Immature natural killer cell (primary cell): ENCODE measurements at places on chromosomes 4 and X. TPM values are rescaled to one million over a fixed set of nuclear protein-coding genes. Genes with fewer than 3 reads are reported as not detected.

Gene CFAP99
- polyA plus RNA-seq, result not detected

Gene HTATSF1
- polyA plus RNA-seq, result 32.7 TPM

Gene CFI
- not detected for polyA plus RNA-seq

Gene CYSLTR1
- polyA plus RNA-seq, result 26.2 TPM

Gene PAGE3
- polyA plus RNA-seq, result not detected

Gene OPRPN
- polyA plus RNA-seq, result not detected

Gene BOD1L1
- 0.63 TPM for polyA plus RNA-seq

Gene VCX3B
- polyA plus RNA-seq, result not detected

Gene C4orf50
- 0.04 TPM for polyA plus RNA-seq

Gene AFM
- not detected for polyA plus RNA-seq

Gene QRFPR
- polyA plus RNA-seq, result not detected

DNA sequence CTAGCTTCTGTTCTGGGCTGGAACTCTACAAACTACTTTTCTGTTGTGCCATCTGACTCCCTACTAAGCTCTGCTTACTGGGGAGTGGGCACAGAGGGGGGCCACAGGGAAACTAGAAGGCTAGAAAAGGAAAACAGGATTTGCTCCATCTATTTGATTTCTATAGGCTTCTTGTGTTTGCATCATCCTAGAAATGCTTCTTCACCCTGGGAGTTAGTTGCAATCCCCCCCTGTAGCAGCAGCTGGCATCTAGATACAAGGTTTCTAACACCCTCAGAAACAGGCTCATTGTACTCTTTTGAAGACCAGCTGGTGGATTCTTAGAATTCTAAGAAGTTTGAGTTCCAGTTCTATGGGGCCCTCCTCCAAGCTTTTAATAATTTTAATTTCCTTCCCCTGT, 213.4 kb downstream of the TMA16 start:
- DNase-seq, result no peak
- H3K4me1 ChIP-seq, result no peaks in the 10 kb centered on the region
- H3K27me3 ChIP-seq, result no peaks in the 10 kb centered on the region
- H3K36me3 ChIP-seq, result no peaks in the 10 kb centered on the region
- no peak overlapping the region for H3K27ac ChIP-seq
- H3K4me3 ChIP-seq, result no peak overlapping the region

- H3K4me3 ChIP-seq, result no peak overlapping the region
- no peak overlapping the region for H3K27ac ChIP-seq
- no peaks in the 10 kb centered on the region for H3K4me1 ChIP-seq
These were observed 519.8 kb downstream of the TRIML1 start for GRCh38 chr4:188658958-188659522.

DNA sequence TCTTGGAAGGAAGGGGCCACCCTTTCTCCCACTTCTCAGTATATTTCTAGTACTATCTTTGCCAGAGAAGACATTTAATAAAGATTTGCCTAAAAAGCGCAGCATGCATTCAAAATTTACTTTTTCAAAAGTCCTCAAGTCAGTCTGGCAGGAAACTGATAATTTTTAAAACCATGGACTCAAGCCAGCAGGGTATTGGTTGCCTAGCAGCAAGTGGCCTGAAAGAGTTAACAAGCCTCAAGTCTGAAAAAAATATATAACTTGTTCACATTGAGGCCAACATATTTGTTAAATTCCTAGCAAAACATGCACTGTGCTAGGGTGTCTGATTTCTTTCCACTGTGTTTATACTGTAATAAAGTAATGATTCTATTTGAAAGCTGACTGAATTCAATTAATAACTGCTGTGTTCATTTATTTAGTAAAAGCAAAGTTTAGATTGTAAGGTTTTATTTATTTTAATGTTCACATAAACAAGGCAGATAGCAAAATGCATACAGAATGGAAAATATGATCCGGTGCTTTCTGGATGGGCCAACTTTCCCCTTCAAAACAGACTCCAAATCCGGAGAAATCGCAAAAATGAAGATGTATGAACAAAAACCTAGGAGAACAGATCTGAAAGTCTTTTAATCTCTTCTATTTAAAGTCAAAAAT, 218.5 kb upstream of the FGF13 start:
- no peaks in the 10 kb centered on the region for H3K27me3 ChIP-seq
- no peak overlapping the region for H3K4me3 ChIP-seq
- no peaks in the 10 kb centered on the region for H3K36me3 ChIP-seq

DNA sequence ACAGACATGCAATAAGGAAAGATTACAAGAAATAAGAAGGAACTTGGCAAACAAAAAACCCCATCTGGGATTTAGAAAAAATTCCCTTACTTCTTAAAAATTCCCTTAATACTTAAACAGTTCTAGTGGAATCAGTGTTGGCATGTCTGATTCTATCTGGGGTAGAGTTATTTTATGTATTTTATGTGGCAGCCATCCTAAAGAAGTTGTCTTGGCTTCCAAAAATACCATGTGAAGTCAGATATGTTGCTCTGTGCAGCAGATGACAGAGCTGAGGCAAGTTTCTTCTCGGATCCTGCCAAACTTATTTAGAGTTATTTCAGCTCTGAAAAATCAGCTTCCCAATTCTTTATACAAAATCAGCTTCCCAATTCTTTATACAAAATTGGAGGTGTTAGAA, 14.7 kb downstream of the YY2 start:
- DNase-seq, result no peak
- no peaks in the 10 kb centered on the region for H3K27me3 ChIP-seq
- H3K4me1 ChIP-seq, result no peaks in the 10 kb centered on the region
- no peak overlapping the region for H3K4me3 ChIP-seq
- no peaks in the 10 kb centered on the region for H3K36me3 ChIP-seq

DNA sequence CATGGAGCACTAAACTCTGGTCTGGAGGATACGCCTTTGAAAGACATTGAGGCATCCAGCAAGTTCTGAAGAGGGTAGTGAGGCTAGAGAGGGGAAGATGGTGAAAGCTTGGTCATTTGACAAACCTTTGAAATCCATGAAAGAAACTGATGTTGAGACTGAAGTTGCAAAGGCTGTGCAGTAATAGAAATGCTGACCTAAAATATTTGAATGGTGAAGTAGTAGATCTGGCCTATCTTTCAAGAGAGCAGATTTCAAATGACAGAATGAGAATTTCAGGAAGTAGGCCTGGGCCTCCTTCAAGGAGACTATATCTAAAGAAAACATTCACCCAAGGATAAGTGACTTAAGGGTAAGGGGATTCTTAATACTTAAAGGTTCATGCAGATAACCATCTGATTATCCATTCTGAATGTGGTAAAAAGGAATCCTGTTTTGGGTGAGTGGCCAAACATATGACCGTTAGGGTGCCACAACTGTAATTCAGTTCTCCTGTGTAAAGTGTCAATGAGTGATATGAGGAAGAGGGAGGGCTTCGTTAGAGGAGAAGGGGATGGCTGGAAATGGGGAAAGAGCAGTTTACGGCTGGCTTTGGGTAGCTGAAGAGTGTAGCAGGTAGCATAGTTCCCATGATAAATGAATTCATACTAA, 62.2 kb downstream of the AMELX start:
- H3K4me3 ChIP-seq, result no peak overlapping the region
- no peaks in the 10 kb centered on the region for H3K36me3 ChIP-seq
- H3K27me3 ChIP-seq, result no peaks in the 10 kb centered on the region
- peaks cover 2% of the 10 kb centered on the region for H3K4me1 ChIP-seq
- H3K27ac ChIP-seq, result no peak overlapping the region

GRCh38 chr4:180993244-180993836, 1249.9 kb upstream of the TENM3 start:
- no peaks in the 10 kb centered on the region for H3K36me3 ChIP-seq
- no peak for DNase-seq
- H3K27ac ChIP-seq, result no peak overlapping the region
- H3K27me3 ChIP-seq, result no peaks in the 10 kb centered on the region
- no peaks in the 10 kb centered on the region for H3K4me1 ChIP-seq

- no peaks in the 10 kb centered on the region for H3K27me3 ChIP-seq
- no peaks in the 10 kb centered on the region for H3K36me3 ChIP-seq
- H3K4me1 ChIP-seq, result no peaks in the 10 kb centered on the region
- DNase-seq, result no peak
- no peak overlapping the region for H3K27ac ChIP-seq
These were observed 170.5 kb downstream of the NAA11 start for GRCh38 chr4:79155336-79155735.

DNA sequence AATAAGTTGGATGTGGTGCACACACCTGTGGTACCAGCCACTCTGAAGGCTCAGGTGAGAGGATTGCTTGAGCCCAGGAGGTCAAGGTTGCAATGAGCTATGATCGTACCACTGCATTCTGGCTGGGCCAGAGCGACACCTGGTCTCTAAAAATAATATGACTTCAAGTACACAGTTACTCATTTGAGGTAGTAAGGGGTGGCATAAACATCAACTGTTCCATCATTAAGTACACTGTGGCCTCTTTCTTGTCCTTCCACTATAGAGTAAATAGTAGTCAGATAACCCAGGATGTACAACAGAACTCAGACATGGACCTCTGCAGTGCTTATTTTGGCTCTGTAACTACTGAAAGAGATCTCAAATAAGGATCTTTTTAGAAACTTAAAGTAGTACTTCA, 10.6 kb downstream of the FAM9B start:
- no peaks in the 10 kb centered on the region for H3K4me1 ChIP-seq
- no peaks in the 10 kb centered on the region for H3K36me3 ChIP-seq
- H3K27me3 ChIP-seq, result no peaks in the 10 kb centered on the region
- DNase-seq, result no peak
- H3K4me3 ChIP-seq, result no peak overlapping the region
- H3K27ac ChIP-seq, result no peak overlapping the region

- peaks cover 23% of the 10 kb centered on the region for H3K27me3 ChIP-seq
- no peak for DNase-seq
- peak overlapping the region; percentile 92 for H3K4me3 ChIP-seq
These were observed 3.2 kb downstream of the CXorf38 start for GRCh38 chrX:40644176-40644575.

- H3K36me3 ChIP-seq, result no peaks in the 10 kb centered on the region
- no peak for DNase-seq
- peaks cover 8% of the 10 kb centered on the region for H3K27me3 ChIP-seq
- no peak overlapping the region for H3K4me3 ChIP-seq
These were observed 25.5 kb upstream of the LRCH2 start for GRCh38 chrX:115259238-115259875.

- DNase-seq, result no peak
- no peak overlapping the region for H3K4me3 ChIP-seq
- no peaks in the 10 kb centered on the region for H3K4me1 ChIP-seq
- no peak overlapping the region for H3K27ac ChIP-seq
- no peaks in the 10 kb centered on the region for H3K36me3 ChIP-seq
These were observed 22.4 kb upstream of the MGST2 start for GRCh38 chr4:139643042-139643895.

- H3K4me1 ChIP-seq, result no peaks in the 10 kb centered on the region
- no peaks in the 10 kb centered on the region for H3K36me3 ChIP-seq
- no peak for DNase-seq
- no peak overlapping the region for H3K4me3 ChIP-seq
- H3K27ac ChIP-seq, result no peak overlapping the region
These were observed 160.0 kb downstream of the EFNB1 start for GRCh38 chrX:68988865-68989264.

DNA sequence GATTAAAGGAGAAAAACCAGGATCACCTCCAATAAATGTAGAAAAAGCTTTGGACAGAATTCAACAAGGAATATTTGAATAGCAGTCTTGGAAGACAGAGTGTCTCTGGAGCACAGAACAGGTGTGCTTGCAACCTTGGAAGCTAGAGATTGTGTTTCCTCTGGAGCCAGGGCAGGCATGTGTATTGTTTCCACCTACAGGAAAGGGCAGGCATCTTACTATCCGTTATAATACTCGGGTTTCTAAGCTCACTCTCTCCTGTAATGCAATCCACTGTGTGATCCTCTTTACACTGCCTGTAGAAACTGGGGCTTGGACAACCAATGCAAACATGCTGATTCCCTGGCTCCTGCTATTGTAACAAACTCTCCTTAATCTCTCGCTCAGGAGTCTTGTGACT, 14.4 kb downstream of the CCDC110 start:
- no peak for DNase-seq
- peaks cover 6% of the 10 kb centered on the region for H3K27me3 ChIP-seq
- no peaks in the 10 kb centered on the region for H3K36me3 ChIP-seq
- H3K4me1 ChIP-seq, result no peaks in the 10 kb centered on the region

DNA sequence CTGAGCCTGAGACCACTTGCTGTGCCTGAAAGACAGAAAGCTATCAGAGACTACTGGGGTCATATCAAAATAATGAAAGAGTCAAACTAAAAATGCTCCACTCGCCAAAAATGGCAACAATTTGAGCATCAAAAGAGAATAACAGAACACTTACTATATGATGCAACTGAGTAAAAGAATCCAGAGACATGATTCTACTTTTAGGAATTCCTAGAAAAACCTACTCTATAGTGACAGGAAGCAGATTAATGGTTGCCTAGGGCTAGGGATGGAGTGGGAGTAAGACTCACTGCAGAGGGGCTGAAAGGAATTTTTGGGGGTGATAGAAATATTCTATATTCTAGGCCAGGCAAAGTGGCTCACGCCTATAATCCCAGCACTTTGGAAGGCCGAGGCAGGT, 29.4 kb upstream of the SLAIN2 start:
- no peak overlapping the region for H3K4me3 ChIP-seq
- peaks cover 1% of the 10 kb centered on the region for H3K27me3 ChIP-seq
- no peaks in the 10 kb centered on the region for H3K36me3 ChIP-seq
- DNase-seq, result no peak

- no peaks in the 10 kb centered on the region for H3K4me1 ChIP-seq
- H3K36me3 ChIP-seq, result no peaks in the 10 kb centered on the region
- DNase-seq, result no peak
- no peak overlapping the region for H3K27ac ChIP-seq
- no peak overlapping the region for H3K4me3 ChIP-seq
These were observed 2068.9 kb downstream of the PCDH7 start for GRCh38 chr4:32789026-32789608.

DNA sequence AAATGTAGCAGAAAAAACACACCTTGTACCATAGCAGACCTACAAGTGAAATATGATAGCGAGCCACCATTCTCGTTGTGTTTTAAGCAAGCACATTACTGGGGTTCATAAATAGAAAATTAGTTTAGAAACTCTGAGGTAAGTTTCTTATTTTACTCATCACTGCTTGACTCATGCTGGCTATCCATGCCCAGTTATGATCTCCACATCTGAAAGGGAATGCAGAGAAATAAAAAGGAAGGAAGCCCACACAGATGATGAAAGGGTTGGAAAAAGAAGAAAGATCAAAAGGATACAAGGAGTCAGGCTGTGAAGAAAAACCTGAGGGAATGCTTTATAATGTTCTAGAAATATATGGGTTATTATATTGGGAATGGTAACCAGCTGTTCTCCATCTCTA, 54.5 kb downstream of the CAMK2D start:
- H3K27me3 ChIP-seq, result no peaks in the 10 kb centered on the region
- peaks cover 35% of the 10 kb centered on the region for H3K4me1 ChIP-seq
- no peak for DNase-seq
- no peaks in the 10 kb centered on the region for H3K36me3 ChIP-seq
- H3K27ac ChIP-seq, result no peak overlapping the region

DNA sequence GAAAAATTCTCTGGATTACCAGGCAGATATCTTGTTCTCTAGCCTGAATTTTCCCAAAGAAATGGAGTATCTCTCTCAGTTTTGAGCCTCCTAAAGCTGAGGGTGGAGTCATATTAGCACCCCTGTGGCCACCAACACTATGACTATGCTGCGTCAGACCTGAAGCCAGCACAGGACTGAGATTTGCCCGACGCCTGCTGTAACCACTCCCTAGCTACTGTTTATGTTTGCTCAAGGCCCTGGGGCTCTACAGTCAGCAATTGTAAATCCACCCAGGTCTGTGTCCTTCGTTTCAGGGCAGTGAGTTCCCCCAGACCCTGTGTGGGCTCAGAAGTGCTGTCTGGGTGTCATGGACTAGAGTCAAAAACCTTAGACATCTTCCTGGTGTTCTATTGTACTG, 61.4 kb downstream of the ZXDA start:
- H3K4me1 ChIP-seq, result no peaks in the 10 kb centered on the region
- H3K27ac ChIP-seq, result no peak overlapping the region
- no peak overlapping the region for H3K4me3 ChIP-seq
- DNase-seq, result no peak

GRCh38 chr4:156335721-156336120, 382.1 kb upstream of the CTSO start:
- no peaks in the 10 kb centered on the region for H3K36me3 ChIP-seq
- no peaks in the 10 kb centered on the region for H3K4me1 ChIP-seq
- no peaks in the 10 kb centered on the region for H3K27me3 ChIP-seq
- H3K4me3 ChIP-seq, result no peak overlapping the region
- no peak for DNase-seq
